Stimulated activated CD4-positive, alpha-beta T cell treated with anti-CD3 and anti-CD28 coated beads, Interleukin-1b, Interleukin-23, amount 100 ng/mL, for 4 hours (primary cell): ENCODE measurements at places on chromosomes 16 and 17.

GRCh38 chr17:16104189-16104588 is 104.6 kb downstream of the TTC19 start:
- DNase-seq = no peak

GRCh38 chr17:19343671-19344151 is 18.8 kb downstream of the B9D1 start:
- no peak for DNase-seq

DNA sequence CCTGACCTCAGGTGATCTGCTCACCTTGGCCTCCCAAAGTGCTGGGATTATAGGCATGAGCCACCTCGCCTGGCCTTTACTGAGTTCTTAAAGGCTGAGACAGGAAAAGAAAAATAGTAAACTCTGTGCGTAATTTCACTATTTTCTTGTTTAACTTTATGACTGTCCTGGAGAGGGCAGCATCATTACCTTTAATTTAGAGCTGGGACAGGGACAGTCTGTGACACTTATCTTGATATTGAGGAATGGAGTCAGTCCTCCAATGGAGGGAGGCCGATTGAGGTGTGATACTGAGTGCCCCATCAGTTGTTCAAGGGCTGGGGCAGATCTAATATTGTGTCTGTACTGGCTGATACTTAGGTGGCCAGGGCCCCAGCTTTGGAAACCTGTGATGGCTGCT is 21.5 kb upstream of the SPN start:
- no peak for DNase-seq

DNA sequence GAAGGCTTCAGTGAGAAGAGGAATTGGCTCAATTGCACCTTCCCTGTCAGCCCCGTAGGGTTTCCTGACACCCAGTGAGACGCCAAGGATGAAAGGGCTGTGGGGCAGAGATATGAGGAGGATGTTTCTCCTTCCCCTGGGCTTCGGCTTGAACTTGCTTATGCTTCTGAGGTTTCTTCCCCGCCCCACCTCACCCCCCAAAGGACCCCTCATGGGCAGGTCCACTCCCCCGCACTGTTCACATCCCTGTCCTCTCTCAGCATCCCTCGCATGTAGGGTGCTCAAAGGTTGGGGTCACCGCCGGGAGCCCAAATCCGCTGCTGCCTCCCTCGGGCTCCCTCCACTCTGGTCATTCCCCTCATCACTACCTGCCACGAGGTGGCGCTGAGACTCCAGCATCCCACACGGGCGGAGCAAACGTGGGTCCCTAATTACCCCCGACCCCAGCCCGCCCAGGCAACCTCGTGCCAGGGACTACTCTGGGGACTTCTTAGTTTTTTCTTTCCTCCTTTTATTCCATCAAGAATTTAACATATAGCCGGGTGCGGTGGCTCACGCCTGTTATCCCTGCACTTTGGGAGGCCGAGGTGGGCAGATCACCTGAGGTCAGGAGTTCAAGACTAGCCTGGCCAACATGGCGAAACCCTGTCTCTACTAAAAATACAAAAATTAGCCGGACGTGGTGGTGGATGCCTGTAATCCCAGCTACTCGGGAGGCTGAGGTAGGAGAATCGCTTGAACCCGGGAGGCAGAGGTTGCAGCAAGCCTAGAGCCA is 3.3 kb upstream of the TRARG1 start:
- peak; percentile 62 for DNase-seq

DNA sequence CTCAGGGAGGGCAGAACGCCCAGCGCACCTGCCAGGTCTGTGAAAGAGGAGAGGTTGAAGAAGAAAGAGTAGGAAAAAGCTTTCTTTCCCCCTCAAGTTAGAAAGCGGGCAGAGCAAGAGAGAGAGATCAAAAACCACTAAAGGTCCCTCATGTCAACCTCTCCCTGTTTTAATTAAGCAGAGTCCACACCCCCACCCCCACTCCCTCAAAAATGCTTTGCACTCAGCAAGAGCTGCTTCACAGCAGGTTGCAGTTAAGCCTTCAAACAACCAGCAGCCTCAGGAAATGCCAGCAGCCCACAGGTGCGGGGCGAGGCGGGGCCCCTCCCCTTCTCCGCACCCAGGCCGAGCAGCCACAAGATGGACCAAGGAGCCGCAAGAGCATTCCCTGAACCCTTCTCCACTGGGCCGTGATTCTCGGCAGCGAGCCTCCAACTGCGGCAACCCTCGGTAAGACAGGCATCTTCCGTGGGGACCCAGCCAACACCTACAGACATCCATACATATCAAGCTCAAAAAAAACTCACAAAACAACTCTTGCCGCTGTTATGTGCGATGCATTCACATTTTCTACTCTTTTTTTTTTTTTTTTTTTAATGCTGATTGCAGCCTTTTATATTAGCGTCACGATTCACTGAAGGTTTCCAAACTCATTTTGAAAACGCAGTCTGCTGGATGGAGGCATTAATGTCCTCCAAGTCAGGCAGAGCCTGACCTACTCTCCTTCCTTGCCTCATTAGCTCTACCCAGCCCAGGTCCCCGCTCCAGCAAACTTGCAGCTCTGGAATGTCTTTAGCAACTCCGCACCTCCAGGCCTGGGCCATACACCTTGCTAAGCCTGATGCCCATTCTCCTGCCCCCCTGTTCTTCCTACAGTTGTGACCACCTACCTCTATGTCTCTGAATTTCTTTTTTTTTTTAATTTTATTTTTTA is 66.1 kb downstream of the AXIN2 start:
- no peak for DNase-seq

- DNase-seq = no peak
Measured at GRCh38 chr17:73495641-73496040, 148.6 kb downstream of the SDK2 start.

GRCh38 chr16:85392756-85393673 is 220.1 kb upstream of the GSE1 start:
- DNase-seq = no peak

DNA sequence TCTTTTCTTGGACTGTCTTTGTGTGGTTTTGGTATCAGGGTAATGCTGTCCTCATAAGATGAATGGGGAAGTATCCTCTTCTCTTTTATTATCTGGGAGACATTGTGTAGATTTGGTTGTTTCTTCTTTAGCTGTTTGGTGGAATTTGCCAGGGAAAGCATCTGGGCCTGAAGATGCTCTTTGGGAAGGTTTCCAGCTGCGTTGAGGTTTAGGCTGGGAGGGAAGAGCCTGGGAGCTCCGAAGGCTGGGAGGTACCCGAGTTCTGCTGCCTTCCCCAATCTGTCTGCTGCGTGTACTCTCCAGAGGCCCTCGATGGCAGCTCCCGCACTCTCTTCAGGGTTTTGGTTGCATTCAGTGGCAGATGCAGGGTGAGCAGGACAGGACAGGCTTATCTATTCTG is 25.6 kb upstream of the CRISPLD2 start:
- DNase-seq = no peak

- no peak for DNase-seq
Measured at GRCh38 chr16:19595043-19595767, 39.7 kb downstream of the VPS35L start.

DNA sequence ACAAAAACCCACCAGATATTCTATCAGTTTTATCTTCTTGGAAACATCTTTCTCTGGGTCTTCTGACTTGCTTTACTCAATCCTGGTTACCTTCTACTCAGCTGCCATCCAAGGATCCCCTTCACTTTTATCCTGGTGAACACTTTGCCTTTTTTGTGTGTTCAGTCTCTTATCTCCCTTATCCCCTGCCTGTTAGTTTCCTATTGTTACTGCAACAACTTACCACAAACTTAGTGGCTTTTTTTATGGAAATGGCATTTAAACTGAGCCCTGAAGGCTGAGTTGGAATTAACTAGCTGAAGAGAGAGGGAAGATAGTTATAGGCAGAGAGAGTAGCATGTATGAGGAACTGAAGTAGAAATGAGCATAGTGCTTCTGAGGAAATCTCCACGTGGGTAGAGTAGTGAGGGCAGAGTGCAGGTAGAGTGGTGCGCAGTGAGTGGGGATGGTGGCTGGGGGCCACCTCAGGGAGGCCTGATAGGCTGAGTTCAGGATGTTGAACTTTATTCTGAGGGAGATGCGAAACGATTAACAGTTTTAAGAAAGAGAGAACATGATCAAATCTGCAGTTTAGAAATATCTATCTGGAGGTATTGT is 26.3 kb downstream of the TANGO6 start:
- no peak for DNase-seq

GRCh38 chr17:74860229-74860871 is 665 bp upstream of the GRIN2C start:
- no peak for DNase-seq

DNA sequence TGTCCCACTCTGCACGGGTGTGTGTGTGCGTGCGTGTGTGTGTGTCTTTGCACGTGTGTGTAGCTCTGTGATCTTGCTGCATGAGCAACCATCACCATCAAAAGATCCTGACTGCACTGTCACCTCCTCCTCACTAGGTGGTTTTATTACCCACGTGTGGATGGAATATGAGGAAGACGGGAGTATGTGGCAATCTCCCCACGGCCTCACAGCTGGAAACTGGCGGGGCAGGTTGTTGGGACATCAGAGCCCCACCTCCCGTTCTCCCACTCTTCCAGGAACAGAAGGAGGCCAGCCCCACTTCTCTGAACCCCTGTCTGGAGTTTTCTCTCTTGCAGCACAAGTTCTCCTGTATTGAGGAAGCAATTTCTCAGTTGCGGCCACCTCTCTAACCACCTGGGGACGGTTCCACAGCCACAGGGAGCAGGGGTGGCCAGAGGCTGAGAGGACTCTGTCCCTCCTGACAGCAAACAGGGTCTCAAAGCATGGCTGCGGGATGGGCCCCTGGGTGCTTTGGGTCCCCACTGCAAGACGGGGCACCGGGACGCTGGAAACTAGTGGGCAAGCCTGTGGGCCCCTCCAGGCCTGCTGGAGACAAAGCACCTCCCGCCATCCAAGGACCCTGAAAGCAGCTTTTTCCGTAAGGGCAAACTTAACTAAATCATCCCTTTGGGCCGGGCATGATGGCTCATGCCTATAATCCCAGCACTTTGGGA is 27.9 kb upstream of the ATP2C2 start:
- DNase-seq = no peak

- no peak for DNase-seq
Measured at GRCh38 chr17:9984768-9985167, 79.7 kb upstream of the RCVRN start.

DNA sequence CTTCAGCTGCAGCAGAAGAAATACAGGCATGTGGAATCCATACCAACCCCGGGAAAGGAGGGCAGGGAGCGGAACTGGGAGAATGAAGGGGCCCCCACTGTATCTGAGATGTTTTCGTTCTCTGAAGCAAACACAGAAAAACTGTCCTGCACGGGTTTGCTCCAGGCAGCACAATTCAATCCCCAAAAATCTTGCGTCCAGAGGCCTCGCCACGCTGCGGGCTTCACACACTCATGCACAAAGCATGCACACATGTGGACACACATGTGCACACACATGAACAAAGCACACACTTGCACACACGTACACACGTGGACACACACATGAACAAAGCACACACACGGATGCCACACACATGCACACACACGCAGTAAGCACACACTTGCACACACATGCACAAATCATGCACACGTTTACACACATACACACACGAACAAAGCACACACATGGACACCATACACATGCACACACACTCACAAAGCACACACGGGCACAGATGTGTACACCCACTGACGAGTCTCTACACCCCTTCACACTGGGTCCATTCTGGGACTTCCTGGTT is 27.3 kb downstream of the COX4I1 start:
- no peak for DNase-seq

DNA sequence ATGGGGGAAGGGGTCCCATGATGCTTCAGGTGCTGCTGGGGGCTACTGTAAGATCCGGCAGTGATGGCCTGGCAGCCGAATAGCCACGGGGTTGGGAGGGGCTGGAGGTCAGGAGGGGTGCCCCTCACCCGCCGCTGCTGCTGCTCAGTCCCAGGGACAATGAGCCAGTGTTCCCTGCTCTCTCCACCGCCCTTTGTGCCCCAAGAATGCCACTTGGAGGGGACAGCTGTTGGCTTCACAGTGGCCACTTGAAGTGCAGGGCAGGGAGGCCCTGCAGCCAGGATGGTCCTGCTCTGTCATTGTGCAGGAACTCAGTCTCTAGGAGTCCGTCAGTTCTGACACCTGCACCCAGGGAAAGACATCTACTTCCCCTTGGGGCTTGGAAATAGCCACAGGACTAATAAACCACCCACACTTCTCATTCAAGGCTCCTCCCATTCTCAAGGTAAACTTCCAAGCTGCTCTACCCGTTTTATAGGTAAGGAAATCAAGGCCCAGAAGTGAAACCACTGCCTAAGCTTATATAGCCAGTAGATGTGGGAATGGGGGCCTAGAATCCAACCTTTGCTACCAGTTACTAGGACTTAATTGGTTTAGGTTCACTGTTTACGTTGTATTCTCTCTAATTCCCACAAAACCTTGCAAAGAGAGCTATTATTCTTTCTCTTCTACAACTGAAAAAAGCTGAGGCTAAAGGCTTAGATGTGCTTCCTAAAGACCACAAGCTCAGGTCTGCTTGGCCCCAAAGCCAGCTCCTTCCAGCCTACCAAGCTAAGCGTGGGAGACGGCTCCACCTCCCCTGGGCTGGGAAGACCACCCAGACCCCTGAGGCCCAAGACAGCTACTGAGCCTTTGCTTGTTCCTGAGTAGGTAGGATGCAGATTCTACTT is 6.2 kb upstream of the CPSF4L start:
- DNase-seq = no peak

DNA sequence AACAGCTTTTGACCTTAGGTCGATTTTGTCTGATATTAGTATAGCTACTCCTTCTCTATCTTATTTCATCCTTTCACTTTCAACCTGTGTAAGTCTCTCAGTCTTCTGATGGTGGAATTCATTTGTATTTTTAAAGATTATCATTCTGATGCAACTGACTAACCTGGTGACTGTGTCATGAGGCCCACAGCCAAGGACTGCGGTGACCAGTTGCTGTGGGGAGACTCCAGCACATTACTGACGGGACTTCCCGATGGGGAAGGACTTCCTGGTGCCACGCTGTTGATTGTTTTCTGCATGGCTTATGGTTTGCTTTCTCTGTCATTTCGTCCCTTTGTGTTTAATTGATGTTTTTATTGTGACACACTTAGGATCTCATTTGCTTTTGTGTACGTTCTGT is 34.2 kb downstream of the RMI2 start:
- DNase-seq = no peak

- no peak for DNase-seq
Measured at GRCh38 chr16:85836706-85837582, 37.4 kb downstream of the COX4I1 start.

DNA sequence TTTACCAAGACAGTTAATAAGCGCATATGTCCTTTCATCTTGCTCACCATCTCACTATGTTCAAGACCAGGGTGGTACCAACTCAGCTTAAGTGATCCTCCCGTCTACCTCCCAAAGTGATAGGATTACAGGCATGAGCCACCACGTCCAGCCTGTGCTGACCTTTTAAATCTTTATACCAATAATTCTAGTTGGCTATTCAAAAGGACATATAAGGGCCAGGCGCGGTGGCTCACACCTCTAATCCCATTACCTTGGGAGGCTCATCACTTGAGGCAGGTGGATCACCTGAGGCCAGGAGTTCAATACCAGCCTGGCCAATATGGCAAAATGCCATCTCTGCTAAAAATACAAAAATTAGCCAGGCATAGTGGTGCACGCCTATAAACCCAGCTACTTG is 2.4 kb downstream of the CEP95 start:
- no peak for DNase-seq

- DNase-seq = no peak
Measured at GRCh38 chr17:45046537-45047125, 4.8 kb downstream of the DCAKD start.

GRCh38 chr17:40056379-40057015 is 2.3 kb upstream of the MED24 start:
- no peak for DNase-seq

- DNase-seq = no peak
Measured at GRCh38 chr17:34051046-34051445, 204.0 kb upstream of the CCL2 start.

- DNase-seq = no peak
Measured at GRCh38 chr17:58569196-58569595, 54.8 kb upstream of the MTMR4 start.

GRCh38 chr17:80859002-80859941 is 132.4 kb upstream of the CHMP6 start:
- no peak for DNase-seq
